ENCODE measurements at places on chromosomes 2 and 18.

DNA sequence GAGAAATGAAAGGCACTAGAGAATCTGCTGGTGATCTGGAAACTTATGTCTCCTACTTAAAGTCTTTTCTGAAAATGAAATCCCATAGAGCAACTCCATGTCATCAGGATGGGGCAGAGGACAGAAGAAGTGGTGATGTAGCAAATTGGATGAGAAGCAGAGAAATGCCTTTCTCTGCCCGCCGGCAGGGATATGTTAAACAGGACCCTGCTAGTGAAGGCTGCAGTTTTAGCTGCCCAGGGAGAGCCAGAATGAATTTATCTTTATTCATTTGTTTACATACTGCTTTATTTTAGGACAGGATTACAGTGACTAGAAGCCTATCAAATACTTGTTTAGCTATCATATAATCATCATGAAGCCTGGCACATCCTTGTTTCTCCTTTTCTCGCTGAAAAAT, 247.0 kb downstream of the DOK6 start:
- no peak for DNase-seq

GRCh38 chr2:215435280-215435869, 493 bp downstream of the FN1 start:
- no peak for DNase-seq

- no peak for DNase-seq
Observed at GRCh38 chr18:56235071-56235470, 403.3 kb downstream of the TXNL1 start.

GRCh38 chr2:168375195-168375798, 80.8 kb upstream of the CERS6 start:
- DNase-seq: no peak

DNA sequence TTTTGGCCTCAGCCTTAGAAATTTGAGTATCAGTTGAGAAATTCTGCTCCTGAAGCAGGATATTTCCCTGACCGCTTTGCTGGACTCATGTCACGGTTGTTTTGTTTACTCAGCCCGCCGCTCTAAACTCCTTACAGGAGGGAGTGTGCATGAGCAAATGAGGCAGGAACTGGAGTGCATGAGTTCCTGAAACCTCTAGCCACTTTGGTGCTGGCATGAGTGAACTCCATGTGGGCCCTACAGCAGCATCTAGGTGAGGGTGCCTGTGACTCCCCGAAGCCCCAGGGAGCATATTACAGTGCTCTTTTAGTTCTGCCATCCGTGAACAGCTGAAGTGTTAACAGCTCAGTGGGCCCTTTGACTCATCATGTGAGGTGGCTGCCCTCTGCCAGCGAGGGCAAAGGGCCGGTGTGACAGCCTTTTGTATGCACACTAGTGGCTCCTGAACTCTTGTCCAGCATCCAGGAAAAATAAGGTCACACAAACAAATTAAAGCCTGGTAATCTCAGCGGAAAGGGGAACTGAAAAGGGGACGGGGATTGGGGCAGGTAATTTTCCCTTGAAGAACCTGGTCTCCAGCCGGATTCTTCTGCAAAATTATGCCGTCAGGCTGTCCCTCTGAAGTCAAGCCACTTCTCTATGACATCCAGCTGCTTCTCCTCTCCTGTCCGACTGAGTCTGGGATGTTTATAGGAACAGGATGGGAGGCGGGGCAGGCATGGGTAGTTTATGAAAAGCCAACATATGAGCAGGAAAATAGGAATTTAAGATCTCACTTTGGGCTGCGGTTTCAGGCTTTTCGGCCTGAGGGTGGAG, 1668.7 kb downstream of the SUCLG1 start:
- no peak for DNase-seq

DNA sequence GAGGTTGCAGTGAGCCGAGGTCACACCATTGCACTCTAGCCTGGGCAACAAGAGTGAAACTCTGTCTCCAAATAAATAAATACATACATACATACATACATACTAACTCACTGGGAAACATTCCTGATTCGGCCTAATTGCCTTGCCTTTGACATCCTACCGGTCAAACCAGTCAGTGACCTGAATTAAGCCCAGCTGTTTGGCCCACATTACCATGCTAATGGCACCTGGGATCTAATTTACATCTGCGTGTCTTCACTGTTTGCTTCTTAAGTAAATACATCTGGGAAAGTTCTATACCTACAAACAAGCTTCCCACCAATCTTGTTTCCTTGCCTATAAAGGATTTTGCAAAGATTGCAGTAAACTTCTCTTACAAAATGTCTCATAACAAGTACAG, 230.2 kb upstream of the ZC3H15 start:
- DNase-seq: no peak

GRCh38 chr2:179297927-179298326, 33.3 kb upstream of the SESTD1 start:
- DNase-seq: no peak

DNA sequence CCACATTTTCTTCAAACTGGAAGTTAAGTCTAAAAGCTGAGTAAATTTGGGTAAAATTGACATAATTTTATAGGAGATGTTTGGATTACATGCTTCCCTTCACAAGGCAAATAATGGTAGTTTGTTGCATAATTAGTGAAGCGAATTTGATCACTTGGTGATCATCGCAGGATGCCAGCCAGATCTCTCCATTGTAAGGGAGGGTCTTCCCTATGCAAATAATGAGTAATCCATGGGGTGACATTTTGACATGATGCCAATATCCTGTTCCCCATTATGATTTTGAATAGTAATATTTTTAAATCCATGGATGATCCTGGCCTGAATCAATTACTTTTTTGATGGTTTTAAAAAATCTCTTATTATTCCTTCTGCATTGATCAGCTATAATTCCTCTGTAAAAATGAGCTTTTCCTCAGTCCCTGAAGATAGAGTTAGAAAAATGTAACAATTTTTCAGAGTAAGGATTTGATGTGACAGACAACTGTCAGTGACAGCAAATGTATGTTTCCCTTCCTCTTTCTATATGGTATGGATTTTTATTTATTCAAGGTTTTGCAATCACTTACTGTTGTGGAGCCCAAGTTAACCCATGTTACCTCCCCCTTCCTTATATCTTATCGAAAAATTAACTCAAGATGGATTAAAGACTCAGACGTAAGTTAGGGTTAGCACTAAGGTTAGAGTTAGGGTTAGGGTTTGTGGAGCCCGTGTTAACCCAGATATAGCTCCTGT, 21.4 kb downstream of the CCL20 start:
- no peak for DNase-seq

GRCh38 chr18:56120782-56121181, 517.6 kb downstream of the TXNL1 start:
- DNase-seq: no peak

- DNase-seq: no peak
Observed at GRCh38 chr2:113895301-113895700, 5.4 kb downstream of the ACTR3 start.

GRCh38 chr18:79200546-79201268, 131.5 kb downstream of the ATP9B start:
- DNase-seq: peak; percentile 36

- DNase-seq: no peak
Observed at GRCh38 chr2:188853307-188853706, 120.9 kb upstream of the COL3A1 start.

- no peak for DNase-seq
Observed at GRCh38 chr18:21798126-21798525, 57.5 kb downstream of the MIB1 start.

DNA sequence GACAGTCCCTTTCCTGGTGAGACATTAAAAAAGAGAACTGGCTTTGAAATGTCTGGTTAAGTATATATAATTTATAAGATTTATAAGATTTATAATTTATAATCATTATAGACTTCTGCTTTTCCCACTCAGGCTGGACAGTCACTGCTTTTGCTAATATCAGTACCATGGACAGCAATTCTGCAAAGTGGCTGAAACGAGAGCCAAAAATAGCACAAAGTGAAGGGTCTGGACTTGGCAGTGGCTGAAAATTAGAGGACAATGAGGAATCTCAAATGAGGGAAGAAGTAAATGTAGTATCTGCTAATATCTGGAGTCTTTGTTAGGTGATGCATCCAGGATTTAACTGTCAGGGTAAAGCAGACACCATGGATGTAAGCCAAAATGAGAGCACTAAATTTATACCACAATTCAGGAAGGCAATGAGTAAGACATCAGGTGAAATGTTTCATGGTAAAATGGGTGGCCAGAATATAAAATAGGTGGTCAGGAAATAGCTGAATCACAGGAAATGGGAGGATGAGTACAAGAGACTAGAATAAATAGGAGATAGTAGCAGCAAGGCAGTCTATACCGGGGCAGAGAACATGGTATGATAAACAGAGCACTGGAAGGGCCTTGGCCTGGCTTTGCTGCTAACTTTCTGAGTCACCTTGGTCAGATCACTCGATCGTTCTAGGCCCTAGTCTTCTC, 39.6 kb upstream of the BOD1L2 start:
- no peak for DNase-seq

GRCh38 chr2:86082756-86083155, 22.9 kb downstream of the POLR1A start:
- DNase-seq: no peak

DNA sequence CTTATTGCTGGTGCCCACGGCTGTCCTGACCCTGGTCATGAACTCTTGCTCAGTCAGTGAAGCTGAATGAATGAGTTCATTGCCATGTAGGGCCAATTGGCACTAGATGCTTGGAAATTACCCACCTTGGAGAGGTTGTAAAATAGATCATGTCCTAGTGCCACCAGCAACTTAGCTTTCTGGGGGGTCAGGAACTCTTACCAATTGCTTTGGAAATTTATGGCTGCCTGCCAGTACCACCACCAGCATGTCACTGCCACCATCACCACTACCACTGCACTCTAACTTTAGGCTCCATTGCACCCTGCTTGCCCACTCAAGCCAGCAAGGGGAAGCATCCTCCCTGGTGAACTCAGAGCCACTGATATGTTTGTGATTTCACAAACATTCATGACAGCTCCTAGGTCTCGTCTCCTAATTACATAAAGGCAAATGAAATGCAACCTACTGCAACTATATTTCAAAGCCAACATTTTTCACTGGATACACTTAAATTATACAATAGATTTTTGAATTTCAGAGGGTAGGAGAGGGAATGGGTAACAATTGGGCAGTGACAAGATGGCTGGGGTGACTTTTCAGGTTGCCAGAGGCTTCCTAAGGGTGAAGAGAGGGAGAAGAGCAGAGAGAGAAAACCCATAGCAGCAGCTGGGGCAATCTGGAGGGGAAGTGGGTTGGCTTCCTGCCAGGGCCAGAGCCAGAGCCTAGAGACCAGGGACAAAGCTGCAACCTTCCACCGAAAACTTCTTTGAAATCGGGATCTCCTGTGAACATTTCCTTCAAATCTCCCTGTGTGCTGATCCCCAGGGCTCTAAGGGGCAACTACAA, 3.5 kb upstream of the EMILIN1 start:
- DNase-seq: no peak

DNA sequence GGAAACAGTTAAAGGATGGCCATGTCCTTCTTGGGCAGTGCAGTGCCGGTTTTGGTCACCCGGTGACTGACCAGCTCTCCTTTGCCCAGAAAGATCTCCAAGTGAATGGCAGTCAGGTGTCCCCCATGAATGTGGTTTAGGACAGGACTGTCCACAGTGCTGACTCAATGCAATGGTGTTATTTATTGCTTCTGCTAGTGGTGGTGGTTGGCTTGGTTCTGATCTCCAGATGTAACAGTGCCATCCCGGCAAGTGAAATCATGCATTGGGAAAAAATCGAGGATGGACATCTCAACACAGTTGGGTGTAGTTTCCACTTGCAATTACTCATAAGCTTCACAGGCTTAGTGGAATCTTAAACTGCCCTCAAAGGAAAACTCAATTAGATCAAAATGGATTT, 81.9 kb downstream of the TGOLN2 start:
- no peak for DNase-seq

GRCh38 chr18:8750954-8751415, 45.6 kb downstream of the MTCL1 start:
- no peak for DNase-seq

- no peak for DNase-seq
Observed at GRCh38 chr2:127456960-127457359, 38.7 kb downstream of the PROC start.

GRCh38 chr2:158723921-158724802, 71.0 kb upstream of the DAPL1 start:
- DNase-seq: no peak

DNA sequence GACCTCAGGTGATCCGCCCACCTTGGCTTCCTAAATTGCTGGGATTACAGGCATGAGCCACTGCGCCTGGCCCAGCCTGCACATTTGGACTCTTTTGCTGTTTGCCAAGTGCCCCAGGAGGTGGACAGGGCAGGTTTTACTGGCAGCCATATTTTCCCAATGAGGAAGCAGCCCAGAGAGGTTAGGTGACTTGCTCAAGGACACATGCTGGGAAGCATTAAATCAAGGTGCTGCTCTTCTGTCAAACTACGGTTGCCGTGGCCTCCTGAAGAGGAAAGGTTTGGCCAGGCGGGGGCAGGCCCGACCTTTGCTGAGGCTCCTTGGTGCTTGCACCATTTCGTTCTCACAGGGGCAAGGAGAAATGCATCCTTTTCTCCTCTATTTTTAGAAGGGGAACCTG, 44.0 kb downstream of the DNMT3A start:
- no peak for DNase-seq
